ENCODE measurements at places on chromosomes 3 and 15.

- DNase-seq, result no peak
Measured at GRCh38 chr3:127200086-127200691, 7.3 kb downstream of the PRR23E start.

GRCh38 chr3:23252122-23252521 lies 49.0 kb downstream of the UBE2E2 start:
- DNase-seq, result no peak

- DNase-seq, result no peak
Measured at GRCh38 chr3:196390116-196390515, 42.1 kb downstream of the UBXN7 start.

DNA sequence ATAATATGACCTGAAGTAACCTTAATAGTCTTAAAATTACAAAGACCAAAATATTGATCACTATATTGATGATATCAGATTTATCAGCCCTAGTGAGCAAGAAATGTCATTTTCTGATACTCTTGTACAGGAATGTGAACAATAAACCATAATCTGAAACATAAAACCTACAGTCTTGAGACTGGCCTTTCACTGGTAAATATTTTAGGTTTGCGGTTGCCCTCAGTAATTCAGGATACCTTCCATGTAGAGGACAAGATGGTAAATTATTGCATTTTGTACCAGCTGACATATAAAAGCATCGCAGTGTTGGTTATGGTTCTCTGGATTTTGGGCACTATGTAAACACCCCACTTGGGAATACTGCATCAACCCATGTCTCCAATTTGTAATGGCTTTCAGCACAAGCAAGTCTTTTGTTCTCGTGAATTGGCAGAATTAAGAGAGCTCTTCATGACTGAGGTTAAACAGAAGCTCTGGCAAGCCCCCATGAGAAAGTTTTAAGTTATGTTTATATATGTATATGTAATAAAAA lies 128.5 kb downstream of the LMLN start:
- no peak for DNase-seq

GRCh38 chr3:98021830-98022560 lies 13.1 kb downstream of the GABRR3 start:
- DNase-seq, result no peak

DNA sequence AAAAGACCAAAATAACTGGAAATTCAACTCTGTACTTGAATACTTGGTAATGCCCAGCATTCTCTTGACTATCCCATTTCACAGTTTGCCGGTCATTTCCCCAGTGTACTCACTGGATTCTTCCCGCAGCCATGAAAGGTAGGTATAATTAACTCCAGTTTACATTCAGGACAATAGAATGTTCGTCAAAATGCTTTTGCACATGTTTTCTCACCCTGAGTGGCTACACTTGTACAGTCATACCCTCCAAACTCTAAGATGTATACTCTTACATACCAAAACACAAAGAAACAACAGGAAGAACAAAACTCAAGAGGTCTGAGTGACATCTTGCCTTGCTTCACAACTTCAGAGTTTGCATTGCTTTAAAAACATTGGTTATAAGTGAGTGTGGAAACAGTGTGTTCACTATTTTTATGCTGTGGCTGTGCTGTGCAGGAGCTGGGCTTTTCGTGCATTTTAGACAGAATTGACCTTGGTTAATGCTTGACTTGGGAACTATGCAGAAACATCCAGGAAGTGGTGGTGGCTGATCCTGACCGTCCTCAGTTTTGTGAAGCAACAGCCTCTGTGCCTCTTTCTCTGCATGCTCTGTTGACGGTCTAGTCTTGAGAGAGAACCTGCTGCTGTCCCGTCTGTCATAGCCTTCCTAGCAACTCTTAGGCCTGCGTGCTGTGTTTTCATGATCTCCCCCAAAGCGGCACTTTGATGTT lies 90.5 kb downstream of the IGF1R start:
- no peak for DNase-seq

DNA sequence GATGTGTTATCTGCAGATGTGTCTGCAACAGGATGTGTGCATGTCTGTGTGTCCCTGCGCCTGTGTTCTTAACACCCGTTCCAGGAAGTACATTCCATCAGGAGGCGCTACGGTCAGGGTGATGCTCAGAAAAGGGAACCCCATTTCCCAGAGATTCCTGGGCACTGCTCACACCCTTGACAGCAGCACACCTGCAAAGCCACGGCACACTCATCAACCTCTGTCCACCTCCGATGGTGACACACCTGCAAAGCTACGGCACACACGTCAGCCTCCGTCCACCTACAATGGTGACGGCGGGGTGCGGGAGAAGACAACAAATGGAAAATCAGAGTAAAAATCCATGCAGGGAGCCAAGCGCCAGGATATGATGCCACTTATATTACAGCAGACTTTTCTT lies 55.4 kb downstream of the NIPA2 start:
- no peak for DNase-seq

- no peak for DNase-seq
Measured at GRCh38 chr3:12999147-13000140, 73.8 kb downstream of the IQSEC1 start.

- no peak for DNase-seq
Measured at GRCh38 chr3:161067335-161067734, 37.8 kb downstream of the B3GALNT1 start.

DNA sequence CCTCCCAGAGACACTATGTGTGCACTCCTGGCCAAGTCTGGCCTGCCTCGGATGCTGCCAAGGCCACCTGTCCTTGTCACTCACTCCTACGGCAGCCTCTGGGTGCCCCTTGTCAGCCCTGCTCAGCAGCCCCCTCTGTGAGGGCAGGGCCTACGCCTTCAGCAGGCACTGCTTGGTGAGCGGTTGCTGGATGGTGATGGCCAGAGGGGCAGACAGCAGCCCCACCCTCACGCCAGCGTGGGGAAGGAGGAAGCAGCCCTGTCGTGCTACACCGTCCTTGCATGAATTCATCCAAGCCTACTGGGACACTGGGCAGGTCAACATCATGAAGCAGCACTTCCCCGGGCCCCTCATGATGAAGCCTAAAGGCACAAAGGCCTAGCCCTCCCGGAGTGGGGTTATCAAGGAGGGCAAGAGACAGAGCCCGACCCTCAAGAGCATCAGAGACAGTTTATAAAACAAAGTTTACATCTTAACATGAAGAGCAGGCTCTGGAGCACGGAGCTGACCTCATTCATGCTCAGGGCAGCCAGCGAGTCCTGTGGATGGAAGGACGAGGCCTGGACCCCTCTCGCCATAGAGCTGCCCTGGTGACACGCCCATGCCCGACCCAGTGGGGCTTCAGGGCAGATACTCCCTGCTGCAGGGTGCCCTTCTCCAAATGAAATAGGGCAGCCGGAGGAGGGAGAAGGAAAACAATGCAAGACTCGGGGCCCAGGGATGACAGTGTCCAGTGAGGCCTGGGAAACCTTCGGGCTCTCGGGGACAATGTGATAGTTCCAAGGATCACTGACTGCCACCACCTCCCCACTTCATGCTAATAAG lies 25.3 kb downstream of the CHDH start:
- DNase-seq, result no peak

- DNase-seq, result no peak
Measured at GRCh38 chr15:69290346-69291164, 8.2 kb upstream of the PAQR5 start.

- no peak for DNase-seq
Measured at GRCh38 chr3:138046955-138047354, 37.0 kb downstream of the CLDN18 start.

DNA sequence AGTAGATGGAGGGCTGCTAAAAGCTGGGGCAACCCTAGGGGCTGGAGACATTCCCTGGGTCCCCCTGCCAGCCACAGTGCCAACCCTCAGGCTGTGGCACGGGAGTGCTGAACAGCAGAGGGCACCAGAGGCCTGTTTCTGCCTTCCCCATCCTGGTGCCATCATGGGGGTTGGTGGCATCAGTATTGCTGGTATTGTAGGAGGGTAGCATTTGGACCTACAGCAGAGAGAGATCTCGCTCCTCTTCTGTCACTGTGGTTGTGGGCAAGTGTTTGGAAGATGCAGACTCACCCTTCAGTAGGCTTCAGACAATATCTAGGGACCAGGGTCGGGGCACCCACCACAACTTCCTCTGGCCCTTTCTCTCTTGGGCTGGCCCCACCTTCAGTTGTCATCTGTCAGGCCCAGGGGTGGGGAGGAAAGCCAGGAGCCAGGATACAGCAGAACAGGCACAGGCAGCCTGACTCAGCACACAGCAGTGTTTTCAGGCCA lies 123.5 kb downstream of the RPLP1 start:
- DNase-seq, result peak; percentile 50

- no peak for DNase-seq
Measured at GRCh38 chr3:152587861-152588260, 247.1 kb upstream of the P2RY1 start.

- DNase-seq, result no peak
Measured at GRCh38 chr3:186990277-186990676, 60.0 kb downstream of the ST6GAL1 start.

GRCh38 chr3:195154793-195155535 lies 116.0 kb downstream of the XXYLT1 start:
- DNase-seq, result no peak

DNA sequence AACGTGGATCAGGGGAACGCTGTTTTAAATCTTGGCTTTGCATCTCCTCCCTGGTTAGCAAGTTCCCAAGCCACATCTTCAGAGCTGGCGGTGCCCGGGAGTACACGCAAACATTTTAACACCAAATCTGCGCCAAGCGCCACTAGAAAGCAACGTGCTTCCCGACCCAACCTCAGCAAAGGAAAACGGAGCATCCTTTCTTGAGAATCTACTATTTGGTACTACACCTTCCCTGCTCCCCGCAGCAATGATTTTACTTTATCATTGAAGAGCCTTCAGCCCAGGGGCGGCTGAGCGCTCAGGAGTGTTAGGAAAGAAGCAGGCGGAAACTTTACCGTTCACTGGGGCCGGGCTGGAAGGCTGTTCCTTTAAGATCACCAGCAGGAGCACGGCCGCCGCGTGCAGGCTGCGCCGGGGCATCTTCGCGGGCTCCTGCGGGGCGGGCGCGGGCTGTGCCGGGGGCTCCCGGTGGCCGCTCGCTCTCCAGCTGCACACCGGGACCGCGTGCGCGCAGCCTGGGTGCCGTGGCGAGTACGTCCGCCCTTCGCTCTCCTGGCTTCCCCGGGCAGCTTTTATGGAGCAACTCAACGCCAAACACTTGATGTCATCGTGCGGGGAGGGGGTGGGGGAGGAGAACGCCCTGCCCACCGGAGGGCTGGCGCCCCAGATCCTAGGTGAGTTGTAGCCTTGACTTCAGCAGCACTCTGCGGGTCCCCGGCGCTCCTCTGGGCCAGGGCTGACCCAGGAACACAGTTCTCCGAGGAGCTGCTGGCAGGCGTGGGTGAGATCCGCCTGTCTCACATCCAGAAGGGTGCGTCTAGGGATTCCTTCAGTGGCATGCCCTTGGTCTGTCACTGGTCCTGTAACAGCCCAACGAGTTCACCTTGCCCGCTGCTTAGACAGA lies at the start of gene CA12:
Gene CA12, minus strand, starts transcription at position 546 of the 904 bp plus-strand sequence. Its CDS starts 126 bp downstream, at position 420.
- no peak for DNase-seq

DNA sequence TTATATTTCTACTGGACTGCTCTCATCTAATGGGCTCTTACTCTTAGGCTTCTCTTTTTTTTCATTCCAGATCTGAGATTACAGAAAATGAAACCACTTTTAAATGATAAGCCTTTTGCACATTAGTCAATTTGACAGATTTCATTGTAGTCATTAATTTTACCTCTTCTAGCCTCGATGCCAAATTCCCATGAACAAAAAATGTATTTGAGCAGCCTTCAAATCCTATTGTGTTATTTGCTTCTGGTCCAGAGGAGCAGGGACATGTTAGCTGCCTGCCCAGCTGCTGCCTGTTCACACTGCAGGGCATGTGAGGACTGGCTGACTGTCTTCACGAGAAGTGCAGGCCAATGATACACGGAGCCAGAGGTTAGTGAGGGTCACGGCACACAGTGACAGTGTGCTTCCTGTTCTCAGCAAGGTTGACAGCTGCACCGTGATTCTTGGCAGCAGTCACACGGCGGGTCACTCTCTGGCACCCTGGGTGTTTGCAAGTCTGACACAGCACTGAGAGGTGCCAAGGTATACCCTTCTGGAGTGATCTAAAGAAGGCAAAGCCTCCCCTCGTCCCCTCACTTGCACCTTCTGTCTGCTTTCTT lies 40.8 kb downstream of the KAT2B start:
- DNase-seq, result no peak

DNA sequence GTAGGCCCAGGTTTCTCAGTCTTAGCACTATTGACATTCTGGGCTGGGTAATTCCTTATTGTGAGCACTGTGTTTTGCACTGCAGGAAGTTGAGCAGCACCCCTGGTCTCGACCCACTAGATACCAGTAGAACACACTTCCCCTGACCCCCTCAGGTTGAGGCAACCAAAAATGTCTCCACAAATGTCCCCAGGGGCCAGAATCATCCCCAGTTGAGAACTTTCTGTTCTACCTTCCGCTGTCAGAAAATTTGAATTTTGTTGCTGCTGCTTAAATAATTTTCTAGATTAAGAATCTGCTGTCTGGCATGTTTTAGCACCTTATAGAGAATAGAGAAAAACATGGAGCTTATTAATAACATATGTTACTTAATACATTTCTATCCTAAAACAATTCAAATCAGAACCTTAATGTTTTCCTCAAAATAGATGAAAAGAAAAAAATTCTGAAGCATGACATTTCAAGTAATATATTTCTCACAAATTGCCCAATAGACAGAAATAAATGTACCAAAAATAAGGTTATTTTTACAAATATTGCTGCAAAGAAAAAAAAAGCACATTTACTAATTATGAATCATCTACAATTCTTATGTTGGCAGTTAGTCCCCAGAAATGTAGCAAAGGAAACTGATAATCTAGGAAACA lies 13.2 kb upstream of the THRB start:
- no peak for DNase-seq

DNA sequence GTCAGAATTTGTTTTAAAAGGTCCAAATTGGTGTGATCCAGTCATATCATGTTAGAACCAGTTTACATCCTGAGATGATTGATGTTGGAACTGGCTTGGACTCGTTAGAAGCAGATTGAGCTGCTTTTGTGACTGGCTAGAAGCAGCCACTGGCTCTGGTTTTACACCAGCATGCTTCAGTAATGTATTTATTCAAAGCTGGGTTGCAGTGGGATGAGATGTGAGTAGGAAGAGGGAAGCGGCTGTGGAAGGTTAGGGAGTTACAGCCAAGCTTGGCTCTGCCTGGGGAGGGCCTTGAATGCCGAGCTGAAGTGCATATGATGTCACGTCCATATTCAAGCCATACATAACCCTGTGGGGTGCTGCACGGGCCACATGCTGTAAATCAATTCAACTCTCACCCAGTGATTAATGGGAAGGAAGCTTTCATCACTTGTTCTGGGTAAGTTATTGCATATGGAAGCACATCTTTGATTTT lies 104.0 kb upstream of the SMAD3 start:
- no peak for DNase-seq

GRCh38 chr3:195260280-195260905 lies 10.6 kb downstream of the XXYLT1 start:
- DNase-seq, result no peak

DNA sequence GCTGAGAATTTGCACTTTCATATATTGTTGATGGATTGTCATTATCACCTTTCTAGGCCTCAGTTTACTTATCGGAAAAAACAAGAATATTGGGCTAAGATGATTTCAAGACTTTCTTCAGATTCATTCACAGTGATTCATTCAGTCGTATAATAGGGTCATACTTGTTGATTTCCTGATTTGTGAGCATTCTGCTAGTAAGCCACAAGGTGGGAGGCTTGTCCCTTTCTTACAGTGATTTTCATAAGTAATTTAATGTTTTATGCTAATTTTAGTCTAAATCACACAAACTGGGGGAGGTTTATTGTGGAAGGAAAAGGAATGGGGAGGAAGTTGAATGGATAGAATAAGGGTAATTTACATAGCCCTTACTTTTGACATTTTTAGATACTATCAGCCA lies 126.8 kb upstream of the GOLGA6L4 start:
- no peak for DNase-seq

- DNase-seq, result no peak
Measured at GRCh38 chr3:150365132-150365604, 42.9 kb upstream of the TSC22D2 start.
